Osteoblast (primary cell): ENCODE measurements at places on chromosomes 12 and 14.

DNA sequence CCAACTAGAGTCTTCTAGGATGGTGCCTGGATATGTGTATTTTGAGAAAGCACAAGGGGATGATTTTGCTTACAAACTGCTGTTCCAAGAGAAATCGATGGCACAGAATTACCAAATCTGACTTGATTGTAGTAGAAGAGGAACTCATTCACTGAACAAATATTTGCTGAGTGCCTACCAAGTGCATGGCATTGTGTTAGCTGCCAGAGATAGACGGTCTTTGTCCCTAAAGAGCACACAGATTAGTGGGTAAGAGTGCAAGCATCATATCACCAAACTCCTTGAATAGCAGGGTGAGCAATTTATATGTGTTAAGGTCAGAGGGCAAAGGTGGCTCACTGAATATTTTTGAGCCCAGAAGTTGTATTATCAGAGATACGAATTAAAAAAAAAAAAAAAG, 3.5 kb upstream of the FOXN3 start:
- peaks cover 18% of the 10 kb centered on the region for H3K27me3 ChIP-seq
- DNase-seq = no peak
- no peak overlapping the region for H3K27ac ChIP-seq
- H3K36me3 ChIP-seq = no peaks in the 10 kb centered on the region
- peaks cover 9% of the 10 kb centered on the region for H3K4me1 ChIP-seq
- no peak overlapping the region for H3K4me3 ChIP-seq

GRCh38 chr12:58925751-58926150, 5.4 kb upstream of the LRIG3 start:
- peaks cover 15% of the 10 kb centered on the region for H3K4me1 ChIP-seq
- H3K27ac ChIP-seq = no peak overlapping the region
- no peak overlapping the region for H3K4me3 ChIP-seq
- no peaks in the 10 kb centered on the region for H3K27me3 ChIP-seq
- DNase-seq = no peak
- no peaks in the 10 kb centered on the region for H3K36me3 ChIP-seq

DNA sequence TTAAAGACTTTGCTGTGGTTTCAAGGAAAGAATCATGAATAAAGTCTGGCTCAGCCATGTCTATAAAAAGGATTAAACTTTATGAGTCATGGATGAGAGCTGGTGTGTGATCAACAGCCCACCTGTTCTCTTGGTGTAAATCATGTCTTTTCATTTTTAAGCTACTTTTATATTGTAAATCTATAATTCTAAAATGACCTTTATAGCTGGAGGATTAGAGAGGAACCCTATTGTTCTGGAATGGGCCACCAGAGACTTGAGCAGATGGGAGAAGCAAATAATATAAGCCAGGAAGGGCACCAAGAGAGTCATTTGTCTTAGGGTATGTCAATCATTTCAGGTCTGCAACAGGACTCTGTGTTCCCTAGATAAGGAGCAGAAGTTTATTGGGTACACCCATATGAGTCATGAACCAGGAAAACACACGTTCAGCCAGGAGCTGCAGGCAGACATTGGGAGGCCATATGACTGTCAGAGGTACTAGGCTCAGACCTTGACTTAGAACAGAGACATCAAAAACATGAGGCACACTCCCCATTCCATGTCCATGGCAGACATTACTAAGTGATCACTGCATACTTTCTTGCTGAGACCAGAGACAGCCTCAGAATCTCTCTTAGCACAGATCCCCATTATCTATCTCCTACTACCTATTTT, 49.3 kb downstream of the NDUFA12 start:
- H3K36me3 ChIP-seq = no peaks in the 10 kb centered on the region
- H3K4me1 ChIP-seq = peaks cover 10% of the 10 kb centered on the region
- DNase-seq = peak; percentile 90
- no peak overlapping the region for H3K27ac ChIP-seq

- DNase-seq = no peak
- H3K27ac ChIP-seq = no peak overlapping the region
- no peak overlapping the region for H3K4me3 ChIP-seq
- H3K27me3 ChIP-seq = no peaks in the 10 kb centered on the region
Measured at GRCh38 chr12:44497044-44497443, 379.1 kb downstream of the NELL2 start.

- H3K4me3 ChIP-seq = no peak overlapping the region
- H3K27me3 ChIP-seq = no peaks in the 10 kb centered on the region
- H3K27ac ChIP-seq = no peak overlapping the region
- DNase-seq = no peak
- no peaks in the 10 kb centered on the region for H3K4me1 ChIP-seq
- no peaks in the 10 kb centered on the region for H3K36me3 ChIP-seq
Measured at GRCh38 chr12:10115890-10116289, 14.1 kb downstream of the CLEC7A start.

DNA sequence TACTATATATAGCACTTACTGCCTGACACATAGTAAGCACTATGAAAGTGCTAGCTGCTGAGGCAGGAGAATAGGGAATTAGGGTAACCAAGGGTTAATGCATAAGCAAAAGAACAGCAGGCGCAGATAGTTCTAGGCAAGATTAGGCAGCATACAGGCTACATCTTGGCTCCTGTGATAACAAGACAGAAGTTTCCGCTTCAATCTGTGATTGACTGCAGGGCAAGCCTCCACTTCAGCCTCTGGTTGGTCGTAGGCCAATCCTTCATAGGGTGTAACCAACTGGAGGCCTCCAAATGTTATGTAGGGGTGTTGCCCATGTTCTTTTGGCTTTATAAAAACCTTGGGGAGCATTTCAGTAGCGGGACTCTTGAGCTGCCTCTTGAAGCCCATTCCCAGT, 46.9 kb downstream of the KLHL28 start:
- H3K4me1 ChIP-seq = peaks cover 4% of the 10 kb centered on the region
- H3K4me3 ChIP-seq = no peak overlapping the region
- peaks cover 7% of the 10 kb centered on the region for H3K27me3 ChIP-seq
- no peaks in the 10 kb centered on the region for H3K36me3 ChIP-seq

GRCh38 chr12:15648558-15648957, 140.6 kb downstream of the EPS8 start:
- peaks cover 38% of the 10 kb centered on the region for H3K4me1 ChIP-seq
- H3K4me3 ChIP-seq = no peak overlapping the region
- H3K27me3 ChIP-seq = no peaks in the 10 kb centered on the region
- H3K36me3 ChIP-seq = peaks cover 49% of the 10 kb centered on the region
- H3K27ac ChIP-seq = peak overlapping the region; percentile 65

- H3K4me3 ChIP-seq = no peak overlapping the region
- no peak overlapping the region for H3K27ac ChIP-seq
- H3K36me3 ChIP-seq = no peaks in the 10 kb centered on the region
- peaks cover 8% of the 10 kb centered on the region for H3K27me3 ChIP-seq
Measured at GRCh38 chr12:106281804-106282203, 20.7 kb upstream of the TCP11L2 start.

GRCh38 chr12:119020406-119021360, 39.3 kb downstream of the SRRM4 start:
- H3K4me3 ChIP-seq = no peak overlapping the region
- no peaks in the 10 kb centered on the region for H3K4me1 ChIP-seq
- DNase-seq = no peak
- no peak overlapping the region for H3K27ac ChIP-seq

GRCh38 chr12:31369712-31370521, 44.0 kb upstream of the SINHCAF start:
- DNase-seq = peak; percentile 42
- no peaks in the 10 kb centered on the region for H3K27me3 ChIP-seq
- H3K4me1 ChIP-seq = peaks cover 12% of the 10 kb centered on the region
- H3K36me3 ChIP-seq = no peaks in the 10 kb centered on the region
- peak overlapping the region; percentile 63 for H3K4me3 ChIP-seq

DNA sequence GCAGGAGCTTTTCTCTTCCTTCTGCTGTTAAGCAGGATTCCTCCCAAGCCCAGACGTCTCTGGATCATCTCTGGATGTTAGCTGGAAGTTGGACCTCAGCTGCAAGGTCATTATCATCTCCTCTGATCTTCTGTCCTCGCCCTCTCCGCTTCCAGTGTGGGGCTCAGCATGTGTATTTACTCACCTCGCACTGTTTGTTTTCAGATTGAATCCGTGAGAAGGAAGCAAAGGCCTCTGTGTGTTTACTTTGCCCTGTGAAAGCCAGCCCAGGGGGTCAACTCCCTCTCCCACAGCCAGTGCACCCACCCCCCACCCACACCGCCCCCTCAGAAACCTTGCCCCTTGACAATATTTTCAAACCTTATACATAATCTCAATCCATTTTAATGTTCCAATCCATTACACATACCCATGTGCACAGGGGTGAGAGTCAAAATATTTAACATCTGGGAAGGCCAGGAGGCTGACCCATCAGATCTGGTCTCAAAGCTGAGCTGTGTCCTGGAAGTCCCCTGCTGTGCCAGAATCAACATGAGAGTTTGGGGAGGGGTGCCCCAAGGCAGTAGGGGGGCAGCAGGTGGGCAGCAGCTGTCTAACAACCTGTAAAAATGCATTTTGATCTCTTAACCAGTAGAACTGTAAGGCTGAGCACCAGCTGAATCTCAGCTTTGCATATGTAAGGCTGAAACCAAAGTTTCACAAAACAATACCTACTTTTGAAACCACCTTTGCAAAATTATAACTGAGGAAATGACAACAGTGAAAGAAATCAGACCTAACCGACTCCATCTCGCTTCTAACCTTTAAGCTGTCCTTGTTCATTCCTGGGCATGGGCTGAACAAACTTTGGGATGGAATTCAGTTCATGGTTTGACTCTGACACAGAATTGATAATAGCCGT, 157.9 kb downstream of the ZNF664 start:
- no peak overlapping the region for H3K4me3 ChIP-seq
- DNase-seq = no peak
- no peaks in the 10 kb centered on the region for H3K4me1 ChIP-seq
- no peaks in the 10 kb centered on the region for H3K27me3 ChIP-seq
- no peaks in the 10 kb centered on the region for H3K36me3 ChIP-seq
- no peak overlapping the region for H3K27ac ChIP-seq

- no peak for DNase-seq
- no peaks in the 10 kb centered on the region for H3K36me3 ChIP-seq
- H3K4me3 ChIP-seq = no peak overlapping the region
- H3K27ac ChIP-seq = no peak overlapping the region
- H3K4me1 ChIP-seq = peaks cover 21% of the 10 kb centered on the region
Measured at GRCh38 chr14:33696165-33696564, 254.7 kb downstream of the EGLN3 start.

- H3K4me3 ChIP-seq = no peak overlapping the region
- no peaks in the 10 kb centered on the region for H3K27me3 ChIP-seq
- H3K4me1 ChIP-seq = peaks cover 21% of the 10 kb centered on the region
- no peak overlapping the region for H3K27ac ChIP-seq
- peaks cover 15% of the 10 kb centered on the region for H3K36me3 ChIP-seq
Measured at GRCh38 chr14:91977884-91978283, 30.4 kb upstream of the FBLN5 start.

DNA sequence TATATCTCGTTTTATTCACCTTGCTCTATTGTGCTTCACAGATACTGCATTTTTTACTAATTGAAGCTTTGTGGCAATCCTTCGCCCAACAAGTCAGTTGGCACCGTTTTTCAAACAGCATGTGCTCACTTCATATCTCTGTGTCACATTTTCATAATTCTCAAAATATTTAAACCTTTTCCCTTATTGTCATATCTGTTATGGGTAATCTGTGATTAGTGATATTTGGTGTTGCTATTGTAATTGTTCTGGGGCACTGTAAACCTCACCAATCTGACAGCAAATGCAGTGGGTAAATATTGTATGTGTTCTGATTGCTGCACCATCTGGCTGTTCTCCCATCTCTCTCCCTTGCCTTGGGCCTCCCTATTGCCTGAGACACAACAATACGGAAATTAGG, 191.3 kb downstream of the BTG1 start:
- H3K4me1 ChIP-seq = no peaks in the 10 kb centered on the region
- no peaks in the 10 kb centered on the region for H3K36me3 ChIP-seq
- no peak overlapping the region for H3K27ac ChIP-seq
- H3K27me3 ChIP-seq = no peaks in the 10 kb centered on the region
- DNase-seq = no peak

DNA sequence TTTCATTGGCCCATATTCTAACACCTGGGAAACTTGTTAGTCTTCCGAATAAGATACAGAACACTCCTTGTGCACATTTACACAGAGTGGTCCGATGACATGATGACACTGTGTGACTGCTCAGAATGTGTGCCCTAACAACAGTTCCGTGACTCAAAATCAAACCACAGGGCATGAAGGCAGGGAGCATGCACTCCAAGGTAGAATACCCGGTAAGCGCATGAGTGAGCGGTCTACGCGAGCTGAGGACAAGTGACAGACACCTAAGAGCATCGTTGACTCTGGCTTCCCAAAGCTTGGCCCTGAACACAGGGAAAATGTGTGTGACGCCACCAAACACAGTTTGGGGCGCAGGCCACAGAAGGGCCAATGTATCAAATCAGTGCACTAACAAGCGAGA, 18.6 kb downstream of the CLIP1 start:
- H3K27ac ChIP-seq = no peak overlapping the region
- no peaks in the 10 kb centered on the region for H3K27me3 ChIP-seq
- H3K4me1 ChIP-seq = peaks cover 35% of the 10 kb centered on the region
- H3K36me3 ChIP-seq = peaks cover 3% of the 10 kb centered on the region
- no peak for DNase-seq

DNA sequence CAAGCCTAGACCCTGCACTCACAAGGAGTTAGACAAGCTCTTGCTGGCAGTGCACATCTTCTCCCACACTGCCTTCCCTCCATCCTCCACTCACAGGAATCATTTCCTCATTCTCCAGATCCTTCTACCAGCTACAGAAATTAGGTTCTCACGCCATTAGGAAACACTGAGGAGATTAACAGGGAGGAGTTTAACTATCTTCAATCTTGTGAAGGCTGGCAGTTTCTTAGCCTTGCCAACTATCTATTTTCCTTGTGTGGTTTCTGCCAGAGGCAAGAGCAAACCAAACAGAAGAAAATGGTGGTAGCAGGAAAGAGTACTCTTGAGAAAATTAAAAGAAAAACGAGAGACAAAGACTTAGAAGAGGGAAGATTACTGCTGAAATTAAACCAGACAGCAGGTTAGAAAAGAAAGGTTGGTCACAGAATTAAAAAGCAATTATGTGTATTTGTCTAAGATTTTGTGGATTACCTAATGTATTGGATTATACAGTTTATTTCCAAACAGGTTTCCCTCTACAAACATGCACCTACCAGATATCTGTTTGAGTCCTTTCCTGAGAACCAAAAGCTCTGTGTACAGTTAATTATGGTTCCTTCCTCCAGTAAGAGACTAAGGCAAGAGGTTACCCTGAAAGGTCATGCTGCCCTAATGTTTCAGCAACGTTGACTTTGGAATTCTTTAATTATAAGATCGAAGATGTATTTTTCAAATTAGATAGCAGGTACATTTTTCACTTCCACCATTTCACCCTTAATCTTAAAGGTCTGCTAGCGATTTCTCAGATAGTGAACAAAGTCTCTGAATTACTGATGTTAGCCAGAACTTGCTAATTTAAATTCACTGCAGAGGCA, 5.0 kb downstream of the RERG start:
- no peak overlapping the region for H3K27ac ChIP-seq
- H3K4me3 ChIP-seq = no peak overlapping the region
- peaks cover 17% of the 10 kb centered on the region for H3K27me3 ChIP-seq
- H3K4me1 ChIP-seq = no peaks in the 10 kb centered on the region

- peaks cover 19% of the 10 kb centered on the region for H3K4me1 ChIP-seq
- peak; percentile 67 for DNase-seq
- no peaks in the 10 kb centered on the region for H3K36me3 ChIP-seq
- H3K27ac ChIP-seq = peak overlapping the region; percentile 74
- H3K4me3 ChIP-seq = no peak overlapping the region
Measured at GRCh38 chr12:31749024-31749704, 20.3 kb upstream of the AMN1 start.
